ENCODE measurements at places on chromosomes 4 and X. TPM values are rescaled to one million over a fixed set of nuclear protein-coding genes. Genes with fewer than 3 reads are reported as not detected.
A peak's percentile ranks its signal among the peaks of the same experiment; 100 is the strongest.

The WDR17 gene
- total RNA-seq, result 4.6 TPM

The ANXA10 gene
- total RNA-seq, result not detected

The AVPR2 gene
- total RNA-seq, result not detected

The KCNIP4 gene
- total RNA-seq, result not detected

DNA sequence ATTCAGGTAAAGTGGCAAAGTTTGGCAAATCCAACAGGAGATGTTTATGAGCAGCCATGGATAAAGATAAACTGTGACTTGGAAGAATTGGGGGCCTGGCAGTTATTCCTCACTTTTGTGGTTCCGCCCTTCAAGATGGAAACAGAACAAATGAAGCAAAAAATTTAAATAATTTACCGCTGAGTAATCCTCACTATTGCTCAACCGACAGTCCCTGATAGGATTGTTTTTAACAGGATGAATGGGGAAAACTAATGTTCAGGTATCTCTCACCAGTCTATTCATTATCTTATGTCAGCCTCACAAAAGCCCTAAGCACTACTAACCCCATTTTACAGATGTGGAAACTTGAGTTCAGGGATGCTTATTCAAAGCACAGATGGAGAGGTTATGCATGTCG lies 90.8 kb downstream of the FNIP2 start:
- peaks cover 3% of the 10 kb centered on the region for H3K36me3 ChIP-seq
- no peak overlapping the region for H3K27ac ChIP-seq
- DNase-seq, result no peak
- H3K4me1 ChIP-seq, result no peaks in the 10 kb centered on the region

- DNase-seq, result peak; percentile 54
- no peaks in the 10 kb centered on the region for H3K36me3 ChIP-seq
- no peak overlapping the region for H3K27ac ChIP-seq
- peaks cover 60% of the 10 kb centered on the region for H3K27me3 ChIP-seq
- no peak overlapping the region for H3K4me3 ChIP-seq
These were observed 34.3 kb downstream of the FGFRL1 start for GRCh38 chr4:1045595-1046201.

DNA sequence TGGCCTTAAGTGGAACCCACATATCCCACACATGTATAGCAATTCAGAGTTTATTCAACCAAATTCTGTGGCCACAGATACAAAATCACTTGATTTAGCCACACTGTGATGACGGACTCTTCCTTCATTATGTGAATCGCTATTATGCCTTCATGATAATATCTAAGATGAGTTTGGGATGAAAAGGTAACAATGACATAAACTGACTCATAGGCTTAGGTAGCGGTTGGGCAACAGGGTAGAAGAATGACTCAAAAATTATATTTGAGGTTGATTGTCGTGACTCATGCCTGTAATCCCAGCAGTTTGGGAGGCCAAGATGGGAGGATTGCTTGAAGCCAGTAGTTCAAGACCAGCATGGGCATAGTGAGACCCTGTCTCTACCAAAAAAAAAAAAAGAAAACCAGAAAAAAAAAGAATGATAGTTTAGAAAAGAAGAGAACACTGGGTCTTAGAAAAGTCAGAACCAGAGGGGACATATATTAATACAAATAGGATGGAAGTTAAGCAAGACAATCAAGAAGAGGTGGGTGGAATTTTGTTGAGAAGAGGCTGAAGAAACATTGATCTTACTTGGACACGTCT lies 70.4 kb upstream of the USP9X start:
- no peaks in the 10 kb centered on the region for H3K36me3 ChIP-seq
- H3K27ac ChIP-seq, result no peak overlapping the region
- peaks cover 16% of the 10 kb centered on the region for H3K4me1 ChIP-seq

DNA sequence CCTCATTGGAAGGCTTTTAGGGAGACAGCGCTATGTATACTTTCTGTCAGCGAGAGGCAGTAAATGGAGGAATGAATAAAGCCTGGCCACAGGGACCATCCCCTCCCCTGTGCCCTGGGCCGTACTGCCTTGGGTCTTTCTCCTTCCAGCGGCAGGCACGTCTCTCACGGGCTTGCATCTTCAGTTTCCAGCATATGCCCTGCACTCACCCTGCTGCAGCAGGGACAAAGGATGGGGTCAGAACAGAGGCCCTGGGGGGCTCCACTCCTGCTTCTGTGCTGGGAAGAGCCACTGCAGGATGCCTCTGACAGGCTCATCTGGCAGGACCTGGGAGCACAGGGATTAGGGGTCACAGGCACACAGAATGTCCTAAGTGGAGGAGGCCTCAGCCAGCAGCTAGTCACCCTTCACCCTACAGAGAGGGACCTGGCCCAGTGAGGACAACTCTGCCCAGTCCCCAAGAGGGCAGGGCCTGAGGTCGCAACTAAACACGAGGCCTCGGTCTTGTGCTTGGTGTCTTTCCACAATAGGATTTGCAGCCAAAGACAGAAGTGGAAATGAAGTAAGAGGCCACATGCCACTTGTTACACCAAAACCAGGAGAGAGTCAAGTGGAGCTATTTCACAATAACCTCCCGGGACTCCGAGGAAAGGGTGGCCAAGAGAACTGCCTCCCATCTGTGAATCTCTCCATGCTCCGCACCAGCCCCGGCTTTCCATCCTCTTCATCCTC lies 150.8 kb downstream of the AFAP1 start:
- no peaks in the 10 kb centered on the region for H3K27me3 ChIP-seq
- DNase-seq, result peak; percentile 51
- H3K4me3 ChIP-seq, result no peak overlapping the region
- no peaks in the 10 kb centered on the region for H3K4me1 ChIP-seq
- no peak overlapping the region for H3K27ac ChIP-seq
- peaks cover 8% of the 10 kb centered on the region for H3K36me3 ChIP-seq

DNA sequence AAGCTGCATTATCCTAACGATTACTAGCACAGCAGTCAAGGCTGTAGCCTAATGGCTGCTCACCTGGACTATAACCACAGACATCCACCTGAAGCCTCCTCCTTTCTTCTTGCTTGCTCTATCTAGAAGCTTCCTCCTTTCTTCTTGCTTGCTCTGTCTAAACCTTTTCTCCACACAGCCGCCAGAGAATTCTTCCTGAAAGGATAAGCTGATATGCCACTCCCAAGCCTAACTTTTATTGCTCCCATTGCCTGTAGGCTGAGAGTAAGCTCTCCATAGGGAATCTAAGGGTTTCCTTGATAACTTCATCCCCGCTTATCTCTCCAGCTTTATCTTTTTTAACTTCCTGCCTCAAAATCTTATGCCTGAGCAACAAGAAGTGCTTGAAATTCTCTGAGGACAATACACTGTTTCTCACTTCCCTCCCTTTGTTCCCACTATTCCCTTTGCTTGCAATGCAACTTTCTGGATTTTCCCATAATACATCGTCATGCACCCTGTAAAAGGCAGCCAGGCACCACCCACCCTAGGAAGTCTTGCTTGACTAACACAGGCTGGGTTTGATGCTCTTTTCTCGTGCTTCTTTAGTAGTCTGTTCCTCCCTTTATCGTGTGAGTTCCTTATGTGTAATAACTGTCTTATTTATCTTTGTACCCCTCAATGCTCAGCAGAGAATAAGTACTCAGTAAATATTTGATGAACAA lies 1.4 kb upstream of the LRIT3 start:
- H3K27me3 ChIP-seq, result no peaks in the 10 kb centered on the region
- no peak overlapping the region for H3K27ac ChIP-seq
- no peak overlapping the region for H3K4me3 ChIP-seq
- DNase-seq, result no peak
- no peaks in the 10 kb centered on the region for H3K4me1 ChIP-seq

- H3K36me3 ChIP-seq, result no peaks in the 10 kb centered on the region
- no peak overlapping the region for H3K27ac ChIP-seq
- no peak overlapping the region for H3K4me3 ChIP-seq
These were observed 516.1 kb upstream of the ZFP42 start for GRCh38 chr4:187479511-187479910.

GRCh38 chrX:78886550-78886949 lies 58.6 kb upstream of the P2RY10 start:
- no peaks in the 10 kb centered on the region for H3K4me1 ChIP-seq
- H3K27me3 ChIP-seq, result no peaks in the 10 kb centered on the region
- H3K36me3 ChIP-seq, result no peaks in the 10 kb centered on the region
- DNase-seq, result no peak
- H3K27ac ChIP-seq, result no peak overlapping the region

GRCh38 chr4:181966104-181966551 lies 277.1 kb upstream of the TENM3 start:
- H3K4me1 ChIP-seq, result no peaks in the 10 kb centered on the region
- no peak for DNase-seq
- no peak overlapping the region for H3K27ac ChIP-seq
- H3K36me3 ChIP-seq, result no peaks in the 10 kb centered on the region
- H3K27me3 ChIP-seq, result no peaks in the 10 kb centered on the region
- no peak overlapping the region for H3K4me3 ChIP-seq

- H3K4me3 ChIP-seq, result no peak overlapping the region
- no peaks in the 10 kb centered on the region for H3K27me3 ChIP-seq
- H3K36me3 ChIP-seq, result no peaks in the 10 kb centered on the region
These were observed 308.1 kb upstream of the PPARGC1A start for GRCh38 chr4:24197955-24198354.

DNA sequence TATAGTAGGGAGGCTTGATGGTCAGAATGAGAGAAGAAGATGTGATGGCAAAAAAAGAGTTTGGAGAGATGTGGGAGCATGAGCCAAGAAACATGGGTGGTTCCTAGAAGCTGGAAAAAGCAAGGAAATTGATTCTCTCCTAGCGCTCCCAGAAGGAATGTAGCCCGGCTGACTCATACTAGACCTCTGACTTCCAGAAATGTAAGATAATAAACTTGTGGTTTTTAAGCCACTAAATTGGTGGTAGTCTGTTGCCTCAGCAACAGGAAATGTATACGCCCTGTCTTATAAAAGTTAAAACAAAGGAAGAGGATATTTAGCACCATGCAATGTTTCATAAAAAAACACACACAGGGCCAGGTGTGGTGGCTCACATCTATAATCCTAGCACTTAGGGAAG lies 182.7 kb upstream of the PCDH7 start:
- H3K27me3 ChIP-seq, result no peaks in the 10 kb centered on the region
- no peak overlapping the region for H3K4me3 ChIP-seq
- no peak overlapping the region for H3K27ac ChIP-seq

DNA sequence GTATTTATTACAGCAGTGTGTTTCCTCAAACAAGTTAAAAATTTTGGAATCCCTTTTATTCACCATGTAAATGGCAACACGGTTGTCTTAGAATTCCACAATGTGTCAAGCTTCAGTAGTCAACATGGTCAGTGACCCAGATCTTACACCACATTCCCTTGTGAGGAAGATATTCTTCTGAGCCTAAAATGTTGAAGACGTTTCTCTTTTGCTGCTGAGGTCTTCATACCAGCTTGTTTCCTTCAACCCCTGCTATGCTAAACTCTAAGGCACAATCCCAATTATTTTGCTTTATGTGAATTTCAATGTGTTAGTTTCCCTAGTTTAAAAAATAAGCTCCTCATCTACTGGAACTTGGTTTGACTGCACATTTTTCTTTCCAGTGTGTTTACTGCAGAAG lies 17.6 kb upstream of the LDB2 start:
- H3K27ac ChIP-seq, result no peak overlapping the region
- no peak for DNase-seq
- no peaks in the 10 kb centered on the region for H3K36me3 ChIP-seq
- H3K27me3 ChIP-seq, result no peaks in the 10 kb centered on the region
- no peak overlapping the region for H3K4me3 ChIP-seq
- no peaks in the 10 kb centered on the region for H3K4me1 ChIP-seq

DNA sequence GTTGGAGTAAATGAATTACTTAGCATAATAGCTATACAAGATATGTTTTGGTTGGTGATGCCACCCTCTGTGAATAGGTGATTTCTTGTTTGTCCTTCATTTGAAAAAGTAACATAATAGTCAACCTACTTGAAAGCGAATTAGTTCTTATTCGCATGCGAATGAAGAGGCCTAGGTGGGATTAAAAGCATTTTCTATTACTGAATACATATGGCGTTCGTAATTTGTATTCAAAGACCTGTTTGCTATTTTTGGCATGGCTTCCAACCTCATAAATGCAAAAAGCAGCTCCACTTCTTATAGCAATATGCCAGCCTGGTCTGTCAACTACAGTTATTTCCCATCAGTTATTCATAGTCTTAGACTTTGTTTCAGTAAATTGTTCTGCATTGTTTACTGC lies 261.3 kb downstream of the TENM3 start:
- H3K4me1 ChIP-seq, result no peaks in the 10 kb centered on the region
- no peaks in the 10 kb centered on the region for H3K36me3 ChIP-seq
- no peak overlapping the region for H3K4me3 ChIP-seq
- no peak overlapping the region for H3K27ac ChIP-seq

GRCh38 chr4:111930659-111931058 lies 214.6 kb upstream of the FAM241A start:
- H3K4me1 ChIP-seq, result no peaks in the 10 kb centered on the region
- H3K27ac ChIP-seq, result no peak overlapping the region
- no peaks in the 10 kb centered on the region for H3K36me3 ChIP-seq

Data from spleen (tissue), 13 donors.